ENCODE measurements at places on chromosomes 1 and 21.

DNA sequence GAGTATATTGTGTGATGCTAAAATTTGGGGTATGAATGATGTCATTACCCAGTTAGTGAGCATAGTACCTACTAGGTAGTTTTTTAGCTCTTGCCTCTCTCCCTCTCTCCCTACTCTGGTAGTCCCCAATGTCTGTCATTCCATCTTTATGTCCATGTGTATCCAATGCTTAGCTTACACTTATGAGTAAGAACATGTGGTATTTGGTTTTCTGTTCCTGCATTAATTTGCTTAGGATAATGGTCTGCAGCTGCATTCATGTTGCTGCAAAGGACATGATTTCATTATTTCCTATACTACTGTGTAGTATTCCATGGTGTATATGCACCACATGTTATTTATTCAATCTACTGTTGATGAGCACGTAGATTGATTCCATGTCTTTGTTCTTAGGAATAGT lies 54.4 kb upstream of the NEGR1 start:
- DNase-seq = no peak

DNA sequence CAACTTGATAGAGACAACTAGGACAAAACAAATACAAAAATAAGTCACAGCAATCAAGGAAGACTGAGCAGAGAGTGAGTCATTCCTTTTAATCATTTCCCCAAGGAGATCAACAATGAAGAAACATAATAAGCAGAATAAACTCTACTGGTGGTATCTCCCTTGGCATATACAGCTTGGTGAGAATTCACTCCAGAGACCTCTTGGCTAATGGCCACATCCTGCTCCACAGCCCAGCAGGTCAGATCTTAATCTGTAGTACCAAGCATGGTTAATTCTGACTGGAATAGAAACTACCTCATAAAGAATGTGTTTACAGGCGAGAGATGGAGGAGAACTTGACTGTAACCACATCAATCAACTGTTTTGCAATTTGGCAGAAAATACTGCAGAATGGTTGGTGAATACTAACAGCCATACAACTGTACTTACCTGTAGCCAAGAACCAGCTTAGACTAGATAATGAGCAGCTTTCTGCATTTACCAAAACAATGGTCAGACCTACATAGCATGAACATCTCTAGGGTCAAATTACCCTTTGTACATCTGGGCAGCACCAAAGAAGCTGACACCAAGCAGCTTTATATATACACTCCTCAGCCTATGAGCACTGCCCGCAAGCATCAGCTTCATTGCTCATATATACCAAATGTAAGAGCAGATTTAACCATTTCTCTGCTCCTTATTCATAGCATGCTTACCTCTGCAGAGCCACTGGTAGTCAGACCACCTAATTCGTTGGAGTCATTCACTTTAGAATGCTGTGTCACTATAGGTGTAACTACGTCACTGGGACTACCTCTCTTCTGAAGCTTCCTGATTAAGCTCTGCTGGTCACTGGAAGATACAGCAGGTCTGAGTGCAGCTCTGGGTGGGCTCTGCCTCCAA lies 51.0 kb downstream of the KIAA0319L start:
- peak; percentile 84 for DNase-seq

GRCh38 chr1:54003249-54003646 lies 14.7 kb downstream of the LDLRAD1 start:
- no peak for DNase-seq

DNA sequence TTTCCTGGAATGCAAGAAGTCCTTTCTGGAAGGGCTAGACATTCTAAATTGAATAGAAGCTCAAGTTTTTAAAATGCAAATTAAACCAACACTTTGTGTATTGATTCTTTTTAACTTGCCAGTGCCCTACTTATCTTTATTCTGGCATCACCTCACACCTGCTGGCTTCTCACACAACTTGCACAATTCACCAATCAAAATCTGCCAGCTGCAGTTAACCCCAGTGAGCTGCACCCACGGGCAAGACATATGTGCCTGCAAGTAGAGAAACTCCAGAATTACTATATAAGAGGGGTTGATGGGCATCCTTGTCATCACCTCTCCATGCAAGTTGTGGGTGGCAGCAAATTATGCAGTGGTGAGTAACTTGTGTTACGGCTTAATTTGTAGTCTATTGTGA lies 11.7 kb upstream of the PLPPR4 start:
- DNase-seq = no peak

GRCh38 chr1:155890251-155890650 lies 20.9 kb downstream of the RIT1 start:
- no peak for DNase-seq

Data from fibroblast of lung (primary cell).